ENCODE measurements at places on chromosomes 12 and 14.

DNA sequence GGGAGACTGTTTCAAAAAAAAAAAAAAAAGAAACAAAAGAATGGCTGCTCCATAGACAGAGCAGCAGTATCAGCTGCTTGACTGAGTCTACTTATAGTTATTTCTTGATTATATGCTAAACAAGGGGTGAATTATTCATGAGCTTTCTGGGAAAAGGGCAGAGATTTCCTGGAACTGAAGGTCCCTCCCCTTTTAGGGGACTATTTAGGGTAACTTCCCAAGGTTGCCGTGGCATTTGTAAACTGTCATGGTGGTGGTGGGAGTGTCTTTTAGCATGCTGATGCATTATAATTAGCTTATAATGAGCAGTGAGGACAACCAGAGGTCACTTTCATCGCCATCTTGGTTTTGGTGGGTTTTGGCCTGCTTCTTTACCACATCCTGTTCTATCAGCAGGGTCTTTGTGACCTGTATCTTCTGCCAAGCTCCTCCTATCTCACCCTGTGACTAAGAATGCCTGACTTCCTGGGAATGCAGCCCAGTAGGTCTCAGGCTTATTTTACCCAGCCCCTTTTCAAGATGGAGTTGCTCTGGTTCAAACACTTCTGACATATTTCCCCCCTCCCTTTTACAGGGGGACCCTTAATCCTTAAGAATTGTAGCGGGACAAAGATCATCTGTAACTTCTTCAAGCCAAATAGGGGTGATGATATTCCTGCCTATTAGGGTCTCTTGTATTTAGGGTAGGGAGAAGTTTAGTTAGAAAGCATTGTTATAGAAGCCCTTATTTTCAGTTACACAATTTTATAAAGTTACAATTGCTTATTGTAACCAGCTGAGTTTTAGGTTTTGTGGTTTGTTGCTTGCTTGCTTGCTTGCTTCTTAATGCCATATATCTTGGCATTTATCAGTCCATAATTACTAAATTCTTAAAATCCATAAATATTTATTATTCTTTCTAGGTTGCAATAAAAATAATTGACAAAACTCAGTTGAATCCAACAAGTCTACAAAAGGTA, 42.5 kb downstream of the MARK3 start:
- no peak for DNase-seq

DNA sequence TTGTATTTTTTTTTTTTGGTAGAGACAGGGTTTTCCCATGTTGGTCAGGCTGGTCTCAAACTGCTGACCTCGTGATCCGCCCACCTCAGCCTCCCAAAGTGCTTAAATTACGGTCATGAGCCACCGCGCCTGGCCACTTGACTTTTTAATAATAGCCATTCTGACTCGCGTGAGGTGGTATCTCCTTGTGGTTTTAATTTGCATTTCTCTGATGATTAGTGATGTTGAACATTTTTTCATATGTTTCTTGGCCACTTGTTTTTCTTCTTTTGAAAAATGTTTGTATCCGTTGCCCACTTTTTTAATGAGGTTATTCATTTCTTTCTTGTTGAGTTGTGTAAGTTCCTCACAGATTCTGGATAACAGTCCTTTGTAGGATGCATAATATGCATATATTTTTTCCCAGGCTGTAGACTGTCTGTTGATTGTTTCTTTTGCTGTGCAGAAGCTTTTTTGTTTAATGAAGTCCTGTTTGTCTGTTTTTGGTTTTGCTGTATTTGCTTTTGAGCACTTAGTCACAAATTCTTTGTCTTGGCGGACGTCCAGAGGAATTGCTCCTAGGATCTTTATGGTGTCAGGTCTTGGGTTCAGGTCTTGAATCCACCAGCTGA, 10.3 kb upstream of the PGAM5 start:
- no peak for DNase-seq

DNA sequence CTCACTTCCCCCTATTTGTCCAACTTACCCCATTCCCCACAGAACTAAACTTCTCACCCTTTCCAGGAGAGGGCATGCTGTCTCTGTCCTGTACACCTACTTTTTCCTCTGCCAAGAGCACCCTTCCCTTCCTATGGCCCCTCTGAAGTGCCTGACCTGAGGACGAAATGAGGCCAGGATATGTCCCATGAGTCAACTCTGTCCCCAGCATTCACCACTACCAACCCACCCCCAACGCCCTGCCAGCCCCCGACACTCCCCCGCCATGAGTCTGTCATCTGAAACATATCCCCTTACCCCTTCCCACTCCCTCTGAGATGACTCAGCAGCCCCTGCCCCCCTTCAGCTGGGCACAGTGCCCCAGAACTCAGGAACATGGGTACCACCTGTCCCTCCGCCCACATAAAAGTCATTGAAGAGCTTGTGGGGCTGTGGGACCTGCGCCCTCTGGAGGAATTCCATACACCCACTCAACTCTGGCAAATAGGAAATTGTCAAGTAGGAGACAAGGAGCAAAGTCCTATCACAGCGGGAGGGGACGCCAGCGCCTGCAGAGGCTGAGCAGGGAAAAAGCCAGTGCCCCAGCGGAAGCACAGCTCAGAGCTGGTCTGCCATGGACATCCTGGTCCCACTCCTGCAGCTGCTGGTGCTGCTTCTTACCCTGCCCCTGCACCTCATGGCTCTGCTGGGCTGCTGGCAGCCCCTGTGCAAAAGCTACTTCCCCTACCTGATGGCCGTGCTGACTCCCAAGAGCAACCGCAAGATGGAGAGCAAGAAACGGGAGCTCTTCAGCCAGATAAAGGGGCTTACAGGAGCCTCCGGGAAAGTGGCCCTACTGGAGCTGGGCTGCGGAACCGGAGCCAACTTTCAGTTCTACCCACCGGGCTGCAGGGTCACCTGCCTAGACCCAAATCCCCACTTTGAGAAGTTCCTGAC, 26.3 kb downstream of the ITGA7 start:
- DNase-seq, result peak; percentile 38

DNA sequence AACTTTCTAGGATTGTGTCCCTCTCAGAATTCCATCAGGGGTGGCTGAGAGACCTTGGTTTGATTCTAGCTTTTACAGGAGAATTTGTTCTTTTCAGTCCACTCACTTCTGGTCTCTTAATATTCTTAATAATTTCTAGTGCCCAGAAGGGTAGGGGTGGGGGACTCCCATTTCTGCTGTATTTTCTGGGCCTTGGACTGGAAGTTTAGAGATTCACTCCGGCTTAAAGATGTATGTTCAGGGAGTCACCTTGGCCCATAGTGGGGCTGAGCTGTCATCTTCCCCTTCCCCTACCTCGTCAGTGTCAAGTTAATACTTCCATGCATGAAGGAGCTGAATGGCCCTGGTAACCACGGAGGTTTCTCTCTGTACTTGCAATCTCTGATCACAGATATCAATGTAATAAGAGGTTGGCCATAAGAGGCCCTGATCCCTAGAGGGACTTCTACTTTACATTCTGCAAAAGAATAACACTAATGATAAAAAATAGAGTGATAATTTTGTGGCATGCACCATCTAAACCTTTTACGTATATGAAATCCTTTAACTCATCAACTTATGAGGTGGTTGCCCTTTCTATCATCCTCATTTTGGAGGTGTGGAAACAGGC, 6.7 kb downstream of the KRT81 start:
- DNase-seq, result no peak

DNA sequence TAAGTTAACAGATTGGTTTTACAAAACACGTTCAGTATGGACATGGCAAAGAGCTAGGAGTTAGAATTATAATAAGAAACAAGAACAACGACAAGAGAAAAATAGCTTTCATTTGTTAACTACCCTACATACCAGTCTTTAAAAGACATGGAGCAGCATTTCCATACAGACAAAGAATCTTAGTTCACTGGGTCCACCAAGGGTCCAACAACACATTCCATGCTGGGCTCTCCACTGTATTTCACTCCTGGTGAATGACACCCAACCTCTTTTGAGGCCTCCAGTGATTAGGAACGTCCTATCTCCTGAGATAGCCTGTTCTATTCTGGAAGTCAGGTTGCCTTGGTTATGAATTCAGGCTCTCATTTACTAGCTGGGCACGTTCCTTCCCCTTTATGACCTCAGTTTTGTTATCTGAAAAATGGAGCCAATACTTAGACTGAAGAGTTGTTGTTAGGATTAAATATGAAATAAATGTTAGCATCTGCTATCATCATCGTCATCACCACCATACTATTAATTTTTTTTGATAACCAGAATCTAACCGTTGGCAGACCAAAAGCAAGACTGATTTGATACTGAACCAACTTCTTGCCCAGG, 37.7 kb downstream of the C12orf75 start:
- DNase-seq, result no peak

- DNase-seq, result no peak
Measured at GRCh38 chr14:22648506-22648905, 4.4 kb upstream of the OR6J1 start.

DNA sequence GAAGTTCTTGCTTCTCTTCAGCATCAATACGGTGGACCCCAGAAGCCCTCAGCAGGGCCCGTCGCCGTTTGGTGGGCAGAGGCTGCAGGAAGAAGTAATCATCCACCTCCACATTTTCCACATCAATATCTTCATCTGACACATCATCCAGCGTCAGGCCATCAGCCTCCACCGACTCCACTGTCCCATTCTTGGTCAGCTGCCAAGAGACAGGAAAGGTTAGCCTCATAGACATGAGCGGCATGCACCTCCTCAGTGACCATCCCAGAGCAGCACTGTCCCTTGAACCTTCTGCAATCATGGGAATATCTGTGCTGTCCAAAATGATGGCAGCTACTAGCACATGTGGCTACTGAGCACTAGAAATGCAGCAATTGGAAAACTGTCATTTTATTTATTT, 15.6 kb downstream of the CSRNP2 start:
- DNase-seq, result no peak

DNA sequence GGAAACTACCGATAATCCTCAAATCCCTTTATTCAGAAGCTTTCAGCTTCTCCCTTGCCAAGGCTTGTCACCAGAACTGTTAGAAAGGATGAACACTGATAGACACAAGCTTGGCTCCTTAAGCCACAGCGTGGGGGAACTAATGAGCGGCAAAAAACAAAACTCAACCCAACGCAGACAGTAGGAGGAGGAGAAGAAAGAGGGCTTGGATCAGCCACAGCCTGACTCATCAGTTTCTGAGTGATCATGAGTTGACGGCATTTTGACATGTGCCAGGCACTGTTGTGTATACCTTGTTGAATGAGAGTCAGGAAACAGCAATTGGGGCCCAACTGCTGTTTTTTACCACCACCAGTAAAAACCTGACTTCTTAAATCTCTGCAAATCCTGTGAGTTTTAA, 23.7 kb downstream of the PLXNC1 start:
- DNase-seq, result no peak

DNA sequence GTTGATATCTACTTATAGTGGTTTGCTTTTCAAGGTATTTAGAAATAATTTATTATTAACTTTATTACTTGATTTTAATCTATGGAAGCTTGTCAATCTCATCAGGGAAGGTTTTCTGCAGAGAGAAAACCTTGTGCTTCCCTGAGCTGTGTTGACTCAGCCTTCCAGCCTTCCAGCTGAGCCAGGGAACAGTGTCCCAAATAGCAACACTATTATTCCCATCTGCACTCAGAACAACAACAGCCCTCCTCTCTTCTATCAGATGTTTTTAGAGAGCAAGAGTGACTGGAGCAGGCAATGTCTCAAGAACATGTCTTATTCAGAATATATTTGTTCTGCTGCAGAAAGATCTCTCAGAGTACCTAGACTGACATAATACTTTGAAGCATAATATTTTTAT, 389.9 kb upstream of the GARIN6 start:
- DNase-seq, result no peak

- no peak for DNase-seq
Measured at GRCh38 chr14:76698631-76699030, 62.6 kb upstream of the VASH1 start.

GRCh38 chr12:52041695-52042123, 9.5 kb upstream of the NR4A1 start:
- no peak for DNase-seq

DNA sequence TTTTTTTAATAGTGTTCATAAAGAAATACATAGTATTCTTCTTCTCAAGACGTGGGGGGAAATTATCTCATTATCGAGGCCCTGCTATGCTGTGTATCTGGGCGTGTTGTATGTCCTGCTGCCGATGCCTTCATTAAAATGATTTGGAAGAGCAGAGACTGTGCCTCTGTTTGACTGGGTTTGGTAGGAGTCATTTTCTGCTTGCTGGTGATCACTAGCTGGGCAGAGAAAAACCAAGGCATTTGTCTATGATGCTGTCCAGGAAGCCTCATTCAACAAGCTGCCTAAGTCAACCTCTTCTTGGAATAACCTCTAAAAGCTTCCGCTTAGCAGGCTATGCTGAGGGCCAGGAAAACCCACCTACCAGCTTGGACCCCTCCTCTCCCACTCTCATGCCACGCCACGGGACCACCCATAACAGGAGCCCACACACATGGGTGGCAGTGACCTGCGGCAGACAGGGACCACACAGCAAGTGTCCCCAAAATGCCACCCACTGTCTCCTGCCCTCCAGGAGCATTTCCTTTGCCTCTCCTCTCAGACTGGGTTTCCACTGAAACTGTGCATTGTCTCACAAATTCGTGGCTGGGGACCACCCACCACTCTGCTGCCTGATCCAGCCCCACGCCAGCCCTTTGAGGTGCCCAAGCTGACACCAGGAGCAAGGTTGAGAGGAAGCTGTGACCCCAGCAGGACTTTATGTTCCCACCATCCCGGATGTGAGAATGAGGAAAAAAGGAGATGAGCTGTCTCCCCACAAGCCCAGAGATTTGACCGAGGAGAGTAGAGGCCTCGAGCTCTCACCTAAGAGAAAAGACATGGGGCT, 36.8 kb downstream of the DAD1 start:
- no peak for DNase-seq

DNA sequence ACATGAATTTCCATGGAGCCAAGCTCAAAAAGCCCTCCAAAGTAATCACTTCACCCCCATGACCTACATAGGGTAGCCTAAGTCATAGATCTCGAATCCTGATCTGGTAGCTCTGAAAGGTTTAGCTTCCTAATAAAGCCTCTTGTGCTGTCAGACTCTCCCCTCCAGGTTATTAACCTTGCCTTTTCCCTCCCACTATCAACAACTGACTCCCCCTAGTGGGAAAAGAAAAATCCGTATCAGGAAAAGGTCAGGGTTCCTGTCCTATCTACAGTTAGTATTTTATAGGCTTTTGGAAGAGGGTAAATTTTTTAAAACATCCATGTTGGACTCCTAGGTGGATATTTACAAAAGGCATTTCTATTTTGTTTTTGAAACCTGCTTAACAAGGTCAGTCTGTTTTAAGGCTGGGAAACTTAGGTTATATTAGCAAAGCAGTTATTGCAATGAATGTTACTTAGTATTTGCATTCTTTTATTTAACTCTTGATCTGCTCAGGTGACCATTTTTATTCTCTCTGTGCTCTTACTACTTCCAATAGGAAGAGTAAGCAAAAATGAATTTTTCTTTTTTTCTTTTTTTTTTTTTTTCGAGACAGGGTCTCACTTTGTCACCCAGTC, 8.0 kb downstream of the YY1 start:
- DNase-seq, result peak; percentile 52

GRCh38 chr12:64944966-64945365, 120.5 kb downstream of the TBC1D30 start:
- DNase-seq, result no peak

DNA sequence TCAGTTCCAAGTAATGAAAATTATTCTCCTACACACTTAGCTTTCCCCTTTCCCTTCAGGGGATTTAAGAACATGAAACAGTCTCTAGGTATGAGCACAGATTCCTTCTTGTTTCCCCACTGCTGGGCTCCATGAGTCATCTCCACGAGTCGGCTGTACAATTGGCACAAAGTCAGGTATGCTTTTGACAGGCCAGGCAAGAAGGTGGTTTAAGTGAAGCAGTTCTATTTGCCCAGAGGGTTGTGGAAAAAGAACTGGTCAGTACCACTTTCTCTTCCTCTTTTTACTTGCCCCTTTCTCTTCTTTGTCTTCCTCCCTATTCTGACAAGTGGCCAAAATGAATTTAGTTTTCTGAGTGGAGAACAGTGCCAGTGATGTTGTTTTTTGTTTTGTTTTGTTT, 16.3 kb downstream of the DYNC1H1 start:
- DNase-seq, result no peak

Data from endothelial cell (in vitro differentiated cells).